ENCODE measurements at places on chromosomes 2 and 18.

- peak; percentile 94 for DNase-seq
Observed at GRCh38 chr18:68840554-68841263, 42.8 kb downstream of the CCDC102B start.

- no peak for DNase-seq
Observed at GRCh38 chr2:179338681-179339080, 74.0 kb upstream of the SESTD1 start.

GRCh38 chr2:118224895-118225311, 136.6 kb downstream of the INSIG2 start:
- peak; percentile 27 for DNase-seq

DNA sequence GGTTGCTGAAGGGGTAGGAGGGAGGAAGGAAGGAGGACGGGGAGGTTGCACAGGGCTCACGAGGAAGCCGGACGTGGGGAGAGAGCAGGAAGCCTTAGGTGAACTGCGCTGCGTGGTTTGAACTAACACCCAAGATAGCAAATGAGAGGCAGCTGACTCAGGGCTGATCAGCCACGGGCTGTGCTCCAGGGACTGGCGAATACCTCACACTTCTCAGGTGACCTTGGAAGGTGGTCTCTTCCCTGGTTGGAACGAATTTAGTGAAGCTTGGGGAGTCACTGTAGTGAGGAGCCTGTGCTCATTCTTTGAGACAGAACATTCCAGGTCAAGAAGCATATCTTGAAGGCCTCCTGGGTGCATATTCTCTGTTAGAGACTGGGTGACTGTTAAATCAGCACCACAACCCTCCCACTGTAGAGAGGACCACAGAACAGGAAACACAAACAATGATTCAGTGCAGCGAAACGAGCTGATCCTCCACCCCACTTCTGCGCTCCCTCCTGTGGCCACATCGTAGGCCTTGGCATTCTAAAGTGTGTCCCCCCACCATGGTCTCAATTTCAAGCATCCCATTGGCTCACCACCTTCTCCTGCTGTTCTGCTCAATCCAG, 33.8 kb downstream of the TOGARAM2 start:
- peak; percentile 48 for DNase-seq

- DNase-seq: peak; percentile 36
Observed at GRCh38 chr2:190537765-190538164, 3.2 kb upstream of the NEMP2 start.

DNA sequence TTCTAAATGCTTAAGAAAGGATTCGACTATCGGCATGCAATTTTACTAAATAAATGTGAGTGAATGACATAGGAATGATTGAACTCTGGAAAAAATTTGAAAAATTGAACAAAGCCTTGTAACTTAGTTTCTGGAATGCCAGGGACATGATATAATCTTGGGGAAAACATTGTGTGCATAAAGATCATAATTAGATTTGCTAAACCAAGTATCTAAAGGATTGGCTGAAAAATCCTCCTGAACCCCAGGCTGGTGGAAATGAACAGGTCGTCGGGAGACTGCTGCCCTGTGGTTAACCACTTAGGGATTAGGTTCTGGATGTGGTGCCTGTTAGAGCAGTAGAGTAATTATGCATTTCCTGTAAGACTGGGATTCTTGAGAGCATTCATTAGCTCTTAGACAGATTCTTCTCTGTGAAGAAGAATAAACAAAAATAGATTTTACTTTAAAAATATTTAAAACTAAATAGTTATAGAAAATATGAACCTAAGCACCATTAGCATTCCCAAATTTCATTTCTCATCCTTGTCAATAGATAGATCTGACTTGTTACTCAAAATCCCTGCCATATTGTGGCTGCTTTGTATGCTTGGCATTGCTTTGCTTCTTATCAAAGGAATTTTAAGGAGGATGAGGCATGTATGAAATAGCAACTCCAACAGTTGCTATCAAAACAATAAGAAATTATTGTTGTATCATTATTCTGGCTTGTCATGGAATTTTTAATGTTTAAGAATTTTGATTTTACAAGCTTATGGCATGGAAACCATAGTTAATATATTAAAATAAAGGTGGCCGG, 55.9 kb downstream of the LYPD6B start:
- peak; percentile 96 for DNase-seq

- DNase-seq: no peak
Observed at GRCh38 chr18:12085786-12086185, 7.9 kb upstream of the ANKRD62 start.

DNA sequence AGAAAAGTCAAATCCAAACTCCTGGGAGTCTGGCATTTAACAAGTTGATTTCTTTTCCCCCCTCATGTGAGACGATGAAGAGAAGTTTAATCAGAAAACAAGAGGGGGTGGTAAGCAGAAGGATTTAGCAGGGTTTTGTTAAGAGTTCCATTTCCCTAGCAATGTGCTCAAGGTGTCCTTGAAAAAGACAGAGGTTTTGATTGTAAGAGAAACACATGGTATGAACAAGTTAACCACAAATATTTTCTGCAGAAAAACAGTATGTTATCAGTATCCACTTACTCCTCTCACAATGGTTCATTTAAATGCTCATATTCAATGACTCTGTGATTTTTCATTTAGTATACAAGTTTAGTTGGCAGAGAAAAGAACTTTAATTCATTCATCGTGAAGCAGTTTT, 26.8 kb downstream of the LAMA1 start:
- DNase-seq: peak; percentile 8

GRCh38 chr2:98654699-98655495, 46.5 kb downstream of the UNC50 start:
- no peak for DNase-seq

DNA sequence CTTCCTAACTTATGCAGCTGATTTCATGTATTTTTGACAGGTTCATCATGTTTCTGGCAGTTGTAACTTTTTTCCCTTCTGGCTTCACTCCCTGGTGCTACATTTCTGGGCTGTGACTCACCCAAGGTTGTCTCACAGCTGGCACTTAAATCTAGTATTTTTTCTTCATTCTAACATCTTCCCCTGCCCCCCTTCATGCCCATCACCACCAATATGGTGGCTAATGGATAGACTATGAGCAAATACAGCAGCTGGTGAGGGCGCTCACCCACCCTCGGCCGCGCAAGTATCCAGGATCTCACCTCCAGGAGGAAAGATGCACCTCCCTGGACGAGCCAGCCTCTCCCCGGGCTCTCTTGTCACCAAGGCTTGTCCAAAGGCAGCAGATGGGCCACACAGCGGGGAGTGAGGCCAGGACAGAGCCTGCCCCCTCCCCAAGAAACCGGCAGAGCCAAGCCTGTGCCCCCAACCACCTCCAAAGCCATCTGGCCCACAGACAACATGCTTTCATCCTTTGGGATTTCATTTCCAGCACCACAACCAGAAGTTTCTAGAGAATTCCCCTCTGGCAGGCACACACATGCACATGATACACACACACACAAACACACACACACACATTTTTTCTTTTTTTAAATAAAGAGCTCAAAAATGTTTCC, 39.1 kb downstream of the ATOH8 start:
- peak; percentile 86 for DNase-seq

- no peak for DNase-seq
Observed at GRCh38 chr18:11468617-11469016, 140.8 kb upstream of the SLC35G4 start.

GRCh38 chr2:42937171-42937875, 144.9 kb upstream of the HAAO start:
- DNase-seq: no peak

GRCh38 chr2:74097574-74097973, 50.1 kb downstream of the BOLA3 start:
- no peak for DNase-seq

- no peak for DNase-seq
Observed at GRCh38 chr2:161315380-161315779, 7.2 kb downstream of the PSMD14 start.

DNA sequence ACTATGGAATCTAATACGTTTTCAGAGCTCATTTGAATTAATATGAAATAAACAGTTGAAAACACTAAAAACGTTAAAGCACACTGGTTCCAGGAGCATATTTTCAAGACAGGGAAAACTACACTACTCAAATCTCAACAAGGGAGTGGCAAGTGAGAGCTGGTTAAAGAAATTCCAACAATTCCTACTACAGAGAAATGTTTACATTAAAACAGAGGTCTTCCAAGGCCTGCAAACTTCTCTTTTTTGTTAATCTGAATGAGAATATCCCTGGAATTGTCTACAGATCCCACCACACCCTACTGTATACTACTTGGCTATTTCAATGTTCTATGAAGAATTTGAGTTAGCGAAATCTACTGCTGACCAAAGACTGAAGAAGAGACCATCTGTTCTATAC, 231.5 kb downstream of the ZEB2 start:
- DNase-seq: peak; percentile 9

- peak; percentile 49 for DNase-seq
Observed at GRCh38 chr2:112712903-112713584, 7.8 kb upstream of the NT5DC4 start.

DNA sequence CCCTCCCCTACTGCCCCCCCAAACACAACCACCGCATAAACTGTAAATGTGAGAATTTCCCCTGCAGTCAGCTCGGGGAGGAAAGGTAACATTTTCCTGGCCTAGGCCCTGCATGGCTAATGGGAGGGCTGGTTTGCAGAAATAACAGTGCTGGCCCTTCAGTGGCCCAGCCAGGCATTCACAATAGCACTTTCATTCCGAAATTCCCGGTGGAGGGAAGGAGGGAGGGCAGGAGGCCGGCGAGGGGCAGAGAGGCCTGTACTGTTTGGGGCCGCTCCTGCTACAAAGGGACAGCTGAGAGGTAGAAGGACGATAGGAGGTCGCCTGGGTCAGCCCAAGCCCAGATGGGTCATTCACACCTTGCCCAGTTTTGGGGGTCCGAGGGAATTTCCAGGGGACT, 11.3 kb downstream of the CYP26B1 start:
- DNase-seq: no peak

- no peak for DNase-seq
Observed at GRCh38 chr18:78583739-78584458, 395.7 kb upstream of the SALL3 start.

DNA sequence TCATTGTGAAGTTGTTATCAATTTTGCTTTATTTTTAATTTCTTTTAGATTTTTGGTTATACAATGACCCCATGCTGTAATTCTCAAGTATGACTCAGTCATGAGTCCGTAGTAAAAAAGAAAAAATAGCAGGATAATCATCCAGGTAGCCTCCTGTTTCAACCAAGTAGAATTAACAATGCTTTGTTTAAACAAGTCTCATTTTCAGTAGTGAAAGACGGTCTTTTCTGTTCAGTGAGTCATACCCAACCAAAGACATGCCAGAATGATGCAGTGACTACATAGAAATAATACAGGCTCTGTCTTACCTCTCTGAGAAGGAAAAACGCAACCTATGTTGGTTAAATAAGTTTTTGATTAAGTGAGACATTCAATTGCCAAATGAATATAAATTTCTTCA, 67.8 kb upstream of the DSC1 start:
- DNase-seq: no peak

- no peak for DNase-seq
Observed at GRCh38 chr2:54813584-54813983, 90.1 kb downstream of the EML6 start.

DNA sequence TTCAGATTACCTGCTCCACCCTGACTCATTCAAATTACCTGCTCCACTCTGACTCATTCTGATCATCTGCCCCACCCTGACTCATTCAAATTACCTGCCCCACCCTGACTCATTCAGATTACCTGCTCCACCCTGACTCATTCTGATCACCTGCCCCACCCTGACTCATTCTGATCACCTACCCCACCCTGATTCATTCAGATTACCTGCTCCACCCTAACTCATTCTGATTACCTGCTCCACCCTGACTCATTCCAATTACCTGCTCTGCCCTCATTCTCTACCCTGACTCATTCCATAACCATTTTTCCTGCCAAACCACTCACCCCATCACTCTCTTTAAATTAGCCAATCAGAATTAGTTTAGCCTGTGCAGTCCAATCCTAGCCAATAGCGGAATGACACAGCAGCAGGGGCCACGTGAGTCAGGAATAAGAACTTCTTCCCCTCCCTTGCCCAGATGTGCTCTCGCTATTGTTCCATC, 26.2 kb downstream of the CFAP53 start:
- no peak for DNase-seq

DNA sequence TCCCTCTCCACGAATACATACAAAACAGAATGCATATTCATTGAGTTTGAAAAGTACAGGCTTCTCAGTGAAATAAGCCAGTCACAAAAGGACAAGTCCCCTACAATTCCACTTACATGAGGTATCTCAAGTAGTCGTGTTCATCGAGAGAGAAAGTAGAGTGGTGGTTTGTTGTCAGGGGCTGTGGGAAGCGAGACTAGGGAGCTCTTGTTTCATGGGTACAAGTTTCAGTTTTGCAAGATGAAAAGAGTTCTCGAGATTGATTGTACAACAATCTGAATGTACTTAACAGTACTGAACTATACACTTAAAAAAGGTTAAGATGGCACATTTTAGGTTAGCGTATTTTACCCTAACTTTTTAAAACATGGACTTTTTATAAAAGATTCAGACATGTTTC, 71.5 kb upstream of the TTC39C start:
- DNase-seq: no peak

DNA sequence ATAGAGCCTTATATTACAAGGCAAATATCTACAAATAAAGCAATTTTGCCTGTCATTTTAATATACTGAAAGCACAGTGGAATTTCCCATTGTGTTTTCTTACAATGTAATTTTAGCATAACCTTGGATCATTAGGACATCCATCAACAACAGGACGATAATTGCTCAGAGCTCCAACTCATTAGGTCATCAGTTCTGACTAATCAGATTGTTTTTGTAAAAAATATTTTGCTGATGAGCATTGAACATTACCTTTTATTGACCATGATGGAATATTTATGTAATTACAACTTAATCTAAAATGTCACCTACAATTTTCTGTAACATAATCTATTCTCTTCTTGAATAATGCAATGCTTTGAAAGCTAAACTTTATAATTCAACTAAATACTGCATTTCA, 215.3 kb upstream of the DSEL start:
- DNase-seq: peak; percentile 67

GRCh38 chr18:59060551-59060950, 79.1 kb upstream of the SEC11C start:
- DNase-seq: no peak

DNA sequence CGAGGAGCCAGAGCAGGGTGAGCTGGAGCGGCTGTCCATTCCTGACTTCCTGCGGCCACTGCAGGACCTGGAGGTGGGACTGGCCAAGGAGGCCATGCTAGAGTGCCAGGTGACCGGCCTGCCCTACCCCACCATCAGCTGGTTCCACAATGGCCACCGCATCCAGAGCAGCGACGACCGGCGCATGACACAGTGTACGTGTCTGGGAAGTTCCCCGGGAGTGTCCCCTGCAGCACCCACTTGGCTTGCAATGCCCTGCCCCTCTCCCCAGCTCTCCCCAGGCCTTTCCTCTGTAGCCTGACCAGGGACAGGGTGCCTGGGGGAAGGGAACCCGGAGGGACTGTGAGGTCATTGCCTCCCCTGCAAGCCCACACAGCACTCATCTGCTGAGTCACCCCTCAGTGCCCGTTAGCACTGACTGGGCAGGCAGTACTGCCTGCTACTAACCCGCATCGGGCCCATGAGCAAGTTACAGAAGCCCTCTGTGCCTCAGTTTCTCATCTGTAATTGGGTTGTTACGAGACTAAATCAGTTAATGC, 29.4 kb upstream of the GMPPA start:
- peak; percentile 60 for DNase-seq

All from fibroblast of skin of right biceps (primary cell).